ENCODE measurements at places on chromosomes 7 and 10. TPM values are rescaled to one million over a fixed set of nuclear protein-coding genes. Genes with fewer than 3 reads are reported as not detected.

PDGFA gene
- 69.4 TPM for total RNA-seq

OR2A12 gene
- not detected for total RNA-seq

CPED1 gene
- 8.8 TPM for total RNA-seq

GPR37 gene
- total RNA-seq = 2.5 TPM

BTBD16 gene
- 2.1 TPM for total RNA-seq

UTF1 gene
- total RNA-seq = not detected

HOXA13 gene
- not detected for total RNA-seq

PNLIPRP2 gene
- total RNA-seq = not detected

LRRC18 gene
- 0.50 TPM for total RNA-seq

GIMAP4 gene
- 31.3 TPM for total RNA-seq

MGAM2 gene
- 4.6 TPM for total RNA-seq

CALML3 gene
- total RNA-seq = not detected
